Activated CD8-positive, alpha-beta memory T cell treated with anti-CD3 and anti-CD28 coated beads, Interleukin-2, amount 50 U/mL, for 4 hours (primary cell): ENCODE measurements at places on chromosomes 16 and 17.

DNA sequence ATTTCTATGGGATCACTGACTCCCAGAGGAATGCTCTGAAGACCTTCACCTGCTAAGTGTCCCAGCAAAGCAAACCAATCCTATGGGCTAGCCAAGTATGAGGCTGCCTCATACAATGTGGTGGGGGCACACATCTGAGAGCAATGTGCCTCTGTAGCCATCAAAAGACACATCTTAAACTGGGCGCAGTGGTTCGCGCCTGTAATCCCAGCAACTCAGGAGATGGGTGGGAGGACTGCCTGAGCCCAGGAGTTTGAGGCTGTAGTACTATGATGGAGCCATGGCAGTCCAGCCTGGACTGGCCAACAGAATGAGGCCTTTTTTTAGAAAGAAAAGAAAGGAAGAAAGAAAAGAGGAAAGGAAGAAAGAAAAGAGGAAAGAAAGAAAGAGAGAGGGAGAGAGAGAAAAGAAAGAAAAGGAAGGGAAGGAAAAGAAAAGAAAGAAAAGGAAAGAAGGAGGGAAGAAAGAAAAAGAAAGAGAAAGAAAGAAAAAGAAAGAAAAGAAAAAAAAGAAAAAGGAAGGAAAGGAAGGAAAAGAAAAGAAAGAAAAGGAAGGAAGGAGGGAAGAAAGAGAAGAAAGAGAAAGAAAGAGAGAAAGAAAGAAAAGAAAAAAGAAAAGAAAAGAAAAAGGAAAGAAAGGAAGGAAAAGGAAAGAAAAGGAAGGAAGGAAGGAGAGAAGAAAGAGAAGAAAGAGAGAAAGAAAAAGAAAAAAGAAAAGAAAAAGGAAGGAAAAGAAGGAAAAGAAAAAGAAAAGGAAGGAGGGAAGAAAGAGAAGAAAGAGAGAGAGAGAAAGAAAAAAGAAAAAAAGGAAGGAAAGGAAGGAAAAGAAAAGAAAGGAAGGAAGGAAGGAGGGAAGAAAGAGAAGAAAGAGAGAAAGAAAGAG lies 430.3 kb downstream of the SLC39A11 start:
- no peak for DNase-seq

DNA sequence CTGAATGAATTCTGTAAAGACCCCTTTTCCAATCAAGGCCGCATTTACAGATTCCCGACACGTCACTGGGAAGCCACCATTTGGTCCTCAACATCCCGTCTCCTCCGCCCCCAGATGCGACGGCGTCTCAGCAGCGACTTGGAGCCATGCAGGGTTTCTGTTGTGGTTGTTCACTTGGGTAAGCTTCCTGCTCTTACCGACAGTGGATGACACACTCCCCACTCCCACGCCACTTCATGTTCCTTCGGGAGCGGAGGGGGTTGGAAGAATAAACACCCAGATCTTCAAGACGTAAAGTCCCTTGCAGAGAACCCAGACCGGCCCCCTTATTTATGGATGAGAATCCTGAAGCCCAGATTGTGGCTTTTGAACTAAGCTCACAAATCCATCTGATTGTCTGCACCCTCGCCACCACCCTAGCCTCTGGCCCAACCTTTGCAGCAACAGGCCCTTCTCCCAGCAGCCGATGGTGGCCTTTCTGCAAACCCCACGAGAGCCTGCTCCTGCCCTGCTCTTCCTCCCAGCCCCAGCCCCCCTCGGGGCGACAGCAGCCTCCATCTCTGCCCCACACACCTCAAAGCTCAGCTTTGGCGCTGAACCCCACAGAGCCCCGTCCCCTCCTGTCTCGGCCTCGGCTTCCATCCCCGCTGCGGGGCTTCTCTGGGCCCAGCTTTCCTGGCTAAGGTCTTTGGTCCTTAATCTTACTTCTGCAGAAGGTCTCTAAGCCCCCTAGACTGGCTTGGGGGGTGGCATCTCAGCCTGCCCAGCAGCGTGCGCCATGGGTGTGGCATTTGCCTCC lies 19.0 kb upstream of the OSGIN1 start:
- no peak for DNase-seq

GRCh38 chr16:23948949-23949411 lies 113.2 kb downstream of the PRKCB start:
- peak; percentile 71 for DNase-seq

GRCh38 chr16:74575175-74575806 lies 31.6 kb downstream of the GLG1 start:
- DNase-seq = no peak

DNA sequence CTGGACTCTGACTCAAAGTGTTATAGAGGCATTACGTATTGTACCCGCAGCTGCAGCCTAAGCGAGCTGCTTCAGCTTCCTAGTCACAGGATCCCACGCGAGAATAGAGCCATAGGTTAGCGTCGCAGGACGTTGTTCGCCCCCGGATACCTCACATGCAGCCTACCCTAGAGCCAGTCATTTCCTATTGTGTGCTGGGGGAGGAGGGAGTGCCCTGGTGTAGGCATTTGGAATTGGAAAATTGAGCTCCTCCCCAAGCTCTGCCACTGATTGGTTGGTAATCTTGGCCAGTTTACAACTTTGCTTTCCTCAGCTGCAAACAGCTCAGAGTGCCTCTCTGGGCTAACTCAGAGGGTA lies 530 bp downstream of the NAA60 start:
- DNase-seq = peak; percentile 28

DNA sequence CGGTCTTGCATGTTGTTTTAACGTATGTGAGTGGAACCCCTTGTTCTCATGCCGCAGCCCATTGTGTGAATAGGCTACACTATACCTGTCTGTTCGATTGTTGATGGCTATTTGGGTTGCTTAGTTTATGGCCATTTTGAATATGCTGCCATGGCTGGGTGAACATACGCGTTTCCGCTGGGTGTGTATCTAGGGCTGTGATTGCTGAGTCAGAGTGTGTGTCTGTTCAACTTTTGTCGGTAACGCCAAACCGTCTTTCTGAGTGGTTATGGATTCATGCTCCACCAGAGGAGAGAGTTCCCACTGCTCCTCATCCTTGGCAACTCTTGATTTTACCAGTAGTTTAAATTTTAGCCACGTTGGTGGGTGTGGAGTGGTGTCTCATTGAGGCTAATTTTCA lies 77.0 kb downstream of the METRNL start:
- DNase-seq = no peak

DNA sequence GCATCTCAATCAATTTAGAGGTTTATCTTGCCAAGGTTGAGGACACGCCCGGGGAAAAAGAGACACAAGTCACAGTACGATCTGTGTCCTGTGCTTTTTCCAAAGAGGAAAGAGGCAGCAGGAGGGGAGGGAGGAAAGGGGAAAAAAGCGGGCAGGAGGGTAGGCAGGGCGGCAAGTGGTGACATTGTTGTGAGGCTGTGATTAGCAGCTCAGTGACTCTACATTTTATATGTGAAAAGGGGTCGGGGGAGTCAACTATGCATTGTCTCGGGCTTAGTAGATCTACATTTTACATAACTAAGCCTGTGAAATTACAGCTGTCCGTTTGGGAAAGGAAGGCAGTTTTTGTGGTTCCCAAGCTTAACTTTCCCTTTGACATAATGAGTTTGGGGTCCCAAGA lies 22.2 kb upstream of the RIPOR1 start:
- DNase-seq = no peak

DNA sequence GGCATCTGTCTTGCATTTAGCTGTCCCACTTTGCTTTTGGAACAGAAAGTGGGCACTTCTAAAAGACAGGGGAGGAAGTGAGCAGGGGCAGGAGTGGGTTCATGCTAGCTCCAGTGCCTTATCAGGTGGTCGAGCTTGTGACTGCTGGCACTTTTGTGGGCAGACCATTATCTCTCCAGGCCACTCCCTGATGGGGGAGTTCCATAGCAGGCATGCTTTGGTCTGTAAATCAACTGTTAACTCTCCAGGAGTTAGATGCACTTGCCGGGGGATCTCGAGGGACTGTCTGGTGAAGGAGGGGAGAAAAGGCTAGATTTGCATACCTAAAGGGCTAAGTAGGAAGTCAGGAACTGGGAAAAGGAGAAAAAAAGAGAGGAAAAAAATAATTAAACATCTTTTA lies 9.3 kb upstream of the CARD14 start:
- no peak for DNase-seq

GRCh38 chr17:78045316-78045715 lies 83.2 kb downstream of the TMC6 start:
- DNase-seq = no peak

DNA sequence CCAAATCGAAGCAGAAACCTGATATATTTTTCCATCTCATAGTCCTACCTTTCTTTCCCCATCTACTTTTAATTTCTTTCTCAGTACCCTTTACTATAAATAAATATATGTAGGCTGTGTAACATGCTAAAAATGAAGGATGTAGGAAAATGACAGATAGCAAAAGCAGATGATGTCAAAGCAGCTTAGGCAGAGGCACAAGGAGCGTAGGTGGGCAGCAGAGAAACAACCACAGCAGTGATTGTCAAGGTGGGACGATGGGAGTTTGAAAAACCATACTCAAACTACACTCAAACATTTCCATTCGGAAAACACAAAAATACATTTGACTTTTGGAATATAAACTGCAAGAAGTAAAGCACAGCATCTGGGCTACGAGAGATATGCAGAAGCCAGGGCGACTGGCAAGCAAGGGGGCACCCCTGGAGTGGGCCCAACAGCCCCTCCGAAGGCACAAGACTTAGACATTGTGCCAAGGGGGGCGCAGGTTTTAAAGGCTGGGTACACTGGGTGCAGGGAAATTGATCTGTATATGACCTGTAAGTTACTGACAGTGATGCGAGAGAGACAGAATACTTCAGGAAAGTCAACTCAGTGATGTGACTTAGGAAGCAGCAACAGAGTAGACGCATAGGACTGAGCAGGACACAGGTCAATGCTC lies 31.1 kb downstream of the SNN start:
- no peak for DNase-seq

DNA sequence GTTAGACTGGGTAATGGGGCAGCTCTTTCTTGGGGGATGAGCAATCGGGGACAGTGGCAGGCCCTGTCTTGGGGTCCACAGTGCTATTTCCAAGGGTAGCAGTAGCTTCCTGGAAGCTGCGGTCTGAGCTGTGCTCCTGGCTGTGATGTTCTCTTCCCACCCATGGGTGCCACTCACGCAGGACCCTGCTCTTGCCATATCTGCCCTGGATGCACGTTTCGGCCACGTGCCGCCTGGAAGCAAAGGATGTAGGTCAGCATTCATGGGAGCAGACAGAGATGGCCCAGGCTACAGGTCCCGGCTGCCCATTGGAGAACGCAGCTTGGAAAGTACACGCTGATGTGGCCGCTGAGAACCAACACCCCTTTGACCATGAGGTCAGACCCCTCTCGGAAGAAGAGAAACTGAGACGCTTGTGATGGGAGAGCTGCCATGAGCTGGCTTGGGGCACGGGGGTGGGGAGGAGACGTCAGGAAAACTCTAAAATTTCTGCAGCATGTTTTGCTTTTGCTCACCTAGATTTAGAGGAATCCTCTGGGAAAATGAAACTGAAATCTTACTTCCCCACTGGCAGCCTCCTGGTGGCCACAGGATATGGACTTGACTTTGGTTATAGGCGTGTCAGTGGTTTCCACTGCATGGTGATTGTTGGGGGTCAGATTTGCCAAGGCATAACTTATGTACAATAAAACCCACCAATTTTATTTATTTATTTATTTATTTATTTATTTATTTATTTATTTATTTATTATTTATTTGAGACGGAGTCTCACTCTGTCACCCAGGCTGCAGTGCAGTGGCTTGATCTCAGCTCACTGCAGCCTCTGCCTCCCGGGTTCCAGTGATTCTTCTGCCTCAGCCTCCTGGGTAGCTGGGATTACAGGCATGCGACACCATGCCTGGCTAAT lies 36.2 kb upstream of the IRF8 start:
- no peak for DNase-seq

DNA sequence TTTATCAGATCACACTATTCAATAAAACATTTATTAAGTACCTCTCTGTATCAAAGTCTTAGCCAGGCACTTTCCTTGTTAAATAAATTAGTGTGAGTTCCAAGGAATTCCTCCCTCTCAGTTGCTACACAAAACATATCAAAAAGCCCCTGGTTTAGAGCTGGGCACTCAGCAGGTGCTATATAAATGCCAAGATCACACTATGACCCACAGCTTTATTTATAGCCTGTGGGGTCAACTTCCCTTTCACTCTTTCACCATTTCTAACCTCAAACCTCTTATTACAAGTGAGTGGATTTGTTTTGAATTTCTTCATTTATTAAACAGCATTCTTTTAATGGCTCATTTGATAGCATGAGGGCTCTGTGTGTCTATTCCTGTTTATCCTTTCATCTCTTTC lies 112.6 kb upstream of the MPHOSPH6 start:
- DNase-seq = no peak

- peak; percentile 58 for DNase-seq
Observed at GRCh38 chr16:3157229-3158025, 22.6 kb downstream of the ZNF213 start.

- no peak for DNase-seq
Observed at GRCh38 chr17:78485290-78486168, 91.7 kb downstream of the DNAH17 start.

- DNase-seq = no peak
Observed at GRCh38 chr17:15413101-15413771, 54.2 kb downstream of the CDRT4 start.

GRCh38 chr16:56662357-56663354 lies 4.9 kb downstream of the MT1F start:
- DNase-seq = peak; percentile 22

DNA sequence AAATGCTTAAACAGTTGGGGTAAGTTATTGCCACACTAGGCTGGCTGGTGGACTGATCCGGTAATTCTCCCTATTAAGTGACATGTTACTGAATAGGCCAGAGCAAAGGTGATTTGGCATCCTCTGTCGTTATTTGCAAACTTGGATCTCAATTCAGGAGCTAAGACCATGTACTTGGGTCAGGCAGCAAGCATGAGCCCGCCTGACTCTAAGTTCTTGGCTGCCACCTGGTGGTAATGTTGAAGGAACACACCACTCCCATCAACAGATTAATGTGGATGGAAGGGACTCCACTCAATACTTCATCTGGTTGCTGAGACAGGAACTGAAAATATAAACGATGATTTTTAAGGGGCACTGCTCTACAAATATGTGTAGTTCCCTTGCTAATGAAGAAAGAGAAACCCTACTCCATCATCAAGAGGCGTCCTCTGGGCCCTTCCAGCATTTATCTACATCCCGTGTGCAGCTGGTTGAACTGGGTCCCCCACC lies 70.8 kb downstream of the EMP2 start:
- peak; percentile 55 for DNase-seq

GRCh38 chr16:49464877-49465504 lies 91.4 kb downstream of the C16orf78 start:
- DNase-seq = no peak

DNA sequence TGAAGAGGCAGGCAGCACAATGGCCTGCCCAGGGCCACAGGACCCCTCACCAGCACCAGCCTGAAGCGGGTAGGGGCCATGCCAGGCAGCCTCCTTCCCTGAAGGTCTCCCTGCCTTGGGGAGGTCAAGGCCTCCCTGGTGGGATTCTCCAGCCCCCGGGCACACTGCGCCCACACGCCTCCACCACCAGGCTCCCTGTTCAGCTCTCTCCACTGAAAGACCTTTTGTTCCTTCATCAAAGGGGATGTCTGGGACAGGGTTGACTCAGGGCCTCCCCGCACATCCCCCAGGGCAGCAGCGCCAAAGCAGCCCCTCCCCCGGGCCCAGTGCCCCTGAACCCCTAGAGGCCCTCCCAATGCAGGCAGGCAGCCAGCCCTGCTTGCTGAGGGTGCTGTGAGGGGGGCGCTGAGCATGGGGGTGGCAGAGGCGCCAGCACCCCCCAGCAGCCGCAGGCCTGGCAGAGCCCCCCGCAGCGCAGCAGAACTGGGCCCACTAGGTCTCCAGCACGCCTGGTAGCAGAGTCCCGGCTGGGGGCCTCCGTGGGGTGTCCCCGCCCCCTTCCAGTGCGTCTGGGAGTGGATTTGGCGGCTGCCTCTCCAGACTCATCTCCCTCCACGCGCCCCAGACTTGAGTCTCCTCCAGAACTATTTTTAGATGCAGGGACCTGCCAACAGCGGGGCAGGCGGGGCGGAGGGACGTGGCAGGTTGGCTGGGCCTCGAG lies 13.1 kb downstream of the BCAR1 start:
- no peak for DNase-seq
